Activated CD4-positive, alpha-beta memory T cell treated with anti-CD3 and anti-CD28 coated beads, Interleukin-2, amount 10 ng/mL, durations not matched to agents 7 days and 5 days (primary cell): ENCODE measurements at places on chromosomes 1 and 21.

- DNase-seq, result peak; percentile 37
Observed at GRCh38 chr1:236281198-236281653, 532 bp downstream of the ERO1B start.

DNA sequence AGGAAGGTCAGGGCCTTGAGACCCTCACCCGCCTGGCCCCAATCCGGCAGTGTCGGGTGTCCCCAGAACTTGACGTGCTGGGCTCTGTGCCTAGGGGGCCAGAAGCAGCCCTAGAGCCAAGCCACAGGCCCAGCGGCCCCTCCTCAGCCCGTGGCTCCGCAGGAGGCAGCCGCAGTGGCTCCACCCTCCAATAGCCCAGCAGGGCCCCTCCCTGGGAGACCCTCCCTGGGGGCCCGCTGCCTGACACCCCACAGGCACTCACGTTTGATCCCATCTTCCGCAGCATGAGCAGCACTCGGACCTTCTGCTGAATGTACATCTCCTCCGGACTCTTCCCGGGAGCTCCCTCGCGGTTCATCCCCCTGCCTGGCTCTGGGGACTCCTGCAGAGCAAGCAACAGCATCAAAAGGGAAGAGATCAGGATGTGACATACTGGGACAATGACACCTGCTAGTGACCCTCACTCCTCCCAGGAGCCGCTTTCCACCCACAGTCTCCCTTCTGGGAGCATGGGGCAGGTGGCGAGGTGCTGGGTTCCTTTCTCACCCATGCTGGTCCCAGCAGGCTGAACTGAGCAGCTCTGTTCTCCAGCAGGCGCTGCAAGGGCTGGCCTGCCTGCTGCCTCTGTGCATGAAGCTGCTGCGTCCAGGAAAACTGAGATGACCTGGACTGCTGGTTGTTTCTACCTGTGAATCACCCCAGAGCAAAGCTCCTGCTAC lies 38.2 kb downstream of the CTNNBIP1 start:
- DNase-seq, result no peak

DNA sequence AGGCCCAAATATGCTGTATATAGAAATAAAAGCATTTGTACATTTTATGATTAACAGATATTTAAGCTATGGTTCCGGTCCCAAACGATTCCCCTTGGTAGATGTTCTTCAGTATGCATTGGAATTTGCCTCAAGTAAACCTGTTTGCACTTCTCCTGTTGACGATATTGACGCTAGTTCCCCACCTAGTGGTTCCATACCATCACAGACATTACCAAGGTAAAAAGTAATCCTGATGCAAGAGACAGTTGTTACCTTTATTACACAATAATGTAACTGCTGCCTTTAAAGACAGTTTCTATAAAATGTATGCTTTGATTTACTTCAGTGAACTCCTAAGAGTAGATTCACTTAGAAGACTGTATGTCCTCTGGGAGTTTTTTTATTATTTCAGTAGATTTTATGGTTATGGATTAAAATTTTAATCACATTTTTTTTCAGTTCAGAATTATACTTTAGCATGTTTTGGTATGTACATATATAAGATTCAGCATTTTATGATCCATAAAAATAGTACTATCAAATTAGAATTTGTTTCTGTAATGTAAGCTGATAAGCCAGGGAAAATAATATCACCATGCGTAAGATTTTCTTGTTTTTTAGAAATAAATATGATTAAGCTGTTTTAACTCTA lies 96.5 kb downstream of the USP25 start:
- peak; percentile 20 for DNase-seq

DNA sequence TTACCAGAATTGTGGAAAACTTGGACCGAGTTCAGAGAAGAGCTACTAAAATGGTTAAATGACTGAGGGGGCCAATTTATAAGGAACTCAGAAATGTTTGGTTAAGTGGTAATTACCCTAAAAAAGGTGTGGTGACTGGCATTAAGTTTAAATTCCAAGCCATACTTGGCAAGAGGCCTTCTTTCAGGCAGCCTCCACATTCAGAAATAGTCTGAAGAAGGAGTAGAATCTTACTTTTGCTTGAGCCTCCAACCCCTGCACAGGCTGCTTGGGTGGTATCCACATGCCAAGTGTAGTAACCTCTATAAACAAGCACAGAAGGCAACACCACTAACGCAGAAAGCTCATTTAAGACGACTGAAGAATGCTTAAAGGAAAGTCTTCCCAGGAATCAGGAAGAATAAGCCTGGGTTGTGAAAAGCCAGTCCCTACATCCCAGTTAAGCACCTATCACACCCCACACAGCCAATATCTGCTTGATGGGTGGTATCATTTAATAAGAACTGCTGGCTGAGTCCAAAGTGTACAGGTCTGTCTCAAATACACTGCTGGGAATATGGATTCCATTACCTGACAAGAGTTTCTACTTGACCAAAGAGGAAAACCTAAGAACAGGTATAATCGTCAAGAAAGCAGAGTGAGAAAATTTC lies 13.7 kb upstream of the GORAB start:
- no peak for DNase-seq

DNA sequence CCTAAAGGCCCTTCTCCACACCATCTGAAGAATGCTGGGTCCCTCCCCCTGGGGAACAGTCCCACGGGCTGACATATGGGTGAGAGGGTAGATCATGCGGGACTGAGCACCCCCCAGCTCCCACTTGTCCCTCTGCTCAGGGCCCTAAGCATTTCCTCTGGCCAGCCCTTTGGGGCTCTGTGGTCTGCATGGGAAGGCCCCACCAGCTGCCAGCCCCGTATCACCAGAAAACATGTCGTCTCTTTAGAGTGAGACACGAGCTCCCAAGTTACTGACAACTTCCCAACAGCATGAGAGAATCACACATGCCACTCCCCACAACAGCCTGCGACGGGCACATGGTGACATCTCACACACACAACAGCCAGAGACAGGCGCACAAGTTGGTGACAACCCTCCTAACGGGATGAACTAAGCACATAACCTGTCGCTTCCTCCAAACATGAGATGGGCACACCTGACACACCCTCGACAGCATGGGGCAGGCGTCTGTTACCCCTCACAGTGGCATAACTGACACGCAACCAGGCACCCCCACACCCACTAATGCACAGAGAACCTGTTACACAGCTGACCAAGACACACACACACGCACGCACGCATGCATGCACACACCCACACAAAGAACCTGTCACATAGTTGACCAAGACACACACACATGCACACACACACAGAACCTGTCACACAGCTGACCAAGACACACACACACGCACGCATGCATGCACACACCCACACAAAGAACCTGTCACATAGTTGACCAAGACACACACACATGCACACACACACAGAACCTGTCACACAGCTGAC lies 41.2 kb downstream of the AHDC1 start:
- DNase-seq, result no peak

- no peak for DNase-seq
Observed at GRCh38 chr1:206831650-206832049, 33.8 kb upstream of the IL20 start.

GRCh38 chr1:162854245-162854882 lies 6.6 kb downstream of the CCDC190 start:
- peak; percentile 56 for DNase-seq
